ENCODE measurements at places on chromosomes 4 and X.

GRCh38 chr4:27011401-27011800 is 150.8 kb downstream of the STIM2 start:
- DNase-seq = no peak

- no peak for DNase-seq
These were observed 616.9 kb downstream of the FSTL5 start for GRCh38 chr4:161546902-161547301.

DNA sequence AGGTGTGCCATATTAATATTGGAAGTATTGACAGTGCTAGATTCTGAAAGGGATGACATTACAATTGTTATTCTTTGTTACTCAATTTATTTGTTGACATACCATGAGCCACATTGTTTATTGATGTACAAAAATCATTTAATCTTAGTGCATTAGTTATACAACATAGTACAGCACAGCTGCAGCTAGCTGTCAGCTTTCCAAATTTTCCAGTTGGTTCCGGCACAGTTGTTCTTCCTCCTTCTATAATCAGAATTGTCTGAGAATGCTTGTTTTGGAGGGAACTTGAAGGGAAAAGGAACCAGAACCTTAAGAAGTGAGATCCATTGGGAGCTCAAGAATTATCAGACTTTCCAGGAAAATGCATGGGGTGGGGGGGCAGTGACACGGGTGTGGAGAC is 281.4 kb downstream of the ZIC3 start:
- DNase-seq = no peak

GRCh38 chr4:13918110-13918509 is 290.6 kb upstream of the BOD1L1 start:
- no peak for DNase-seq

GRCh38 chr4:76606645-76607265 is 171.7 kb downstream of the SHROOM3 start:
- no peak for DNase-seq

GRCh38 chrX:153939573-153939972 is 4.7 kb upstream of the NAA10 start:
- DNase-seq = no peak

DNA sequence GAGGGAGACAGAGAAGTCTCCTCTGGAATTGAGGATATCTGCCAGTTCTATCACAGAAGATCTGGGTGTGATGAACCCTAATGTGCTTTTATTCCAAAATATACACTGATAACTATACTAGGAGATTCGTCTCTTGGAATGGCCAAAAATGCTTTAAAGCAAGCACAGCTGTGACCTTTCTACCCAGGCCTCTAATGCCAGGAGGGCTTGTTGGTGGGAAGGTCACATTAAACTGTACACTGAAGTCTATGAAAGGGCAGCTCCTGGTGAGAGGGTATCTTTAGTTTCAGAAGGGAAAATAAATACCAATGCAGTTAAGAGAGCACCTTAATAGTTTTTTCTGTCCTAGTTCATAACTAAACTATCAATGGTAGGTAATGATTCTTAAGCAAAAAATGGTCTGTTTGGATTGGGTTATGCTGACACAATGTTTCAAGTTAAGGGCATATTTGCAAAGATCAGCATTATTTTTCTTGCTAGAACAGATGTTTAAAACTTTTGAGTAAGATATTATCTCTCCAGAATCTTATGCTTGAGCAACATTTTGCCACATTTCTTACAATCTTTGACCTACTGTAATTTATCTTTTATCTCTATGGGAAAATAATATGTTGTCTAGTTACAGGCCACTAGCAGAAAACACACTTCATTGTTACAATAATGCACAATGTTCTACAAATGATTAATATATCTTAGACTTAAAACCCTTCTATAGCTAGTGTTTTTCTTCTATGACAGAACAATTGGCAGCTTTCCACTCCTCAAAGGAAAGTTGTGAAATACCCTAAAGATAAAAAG is 59.6 kb downstream of the SEC24D start:
- no peak for DNase-seq

DNA sequence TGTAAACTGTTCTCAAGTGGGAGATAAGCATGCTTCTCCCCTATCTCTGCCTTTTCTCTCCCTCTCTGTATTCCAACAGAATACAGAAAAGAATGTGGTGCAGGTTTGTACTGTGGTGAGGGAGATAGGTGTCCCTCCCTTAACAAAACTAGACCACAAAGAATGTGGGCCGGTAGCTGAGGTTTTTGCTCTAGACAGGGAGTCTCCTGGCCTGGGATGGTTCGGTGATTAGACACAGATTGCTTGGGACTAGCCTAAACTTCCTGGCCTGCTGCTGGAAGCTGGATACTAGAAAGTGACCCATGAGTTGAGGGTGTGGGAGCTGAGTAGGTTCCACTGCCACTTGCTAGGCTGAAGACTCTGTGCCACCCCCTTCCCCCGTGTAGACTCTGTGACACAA is 143.0 kb downstream of the CXXC4 start:
- no peak for DNase-seq

DNA sequence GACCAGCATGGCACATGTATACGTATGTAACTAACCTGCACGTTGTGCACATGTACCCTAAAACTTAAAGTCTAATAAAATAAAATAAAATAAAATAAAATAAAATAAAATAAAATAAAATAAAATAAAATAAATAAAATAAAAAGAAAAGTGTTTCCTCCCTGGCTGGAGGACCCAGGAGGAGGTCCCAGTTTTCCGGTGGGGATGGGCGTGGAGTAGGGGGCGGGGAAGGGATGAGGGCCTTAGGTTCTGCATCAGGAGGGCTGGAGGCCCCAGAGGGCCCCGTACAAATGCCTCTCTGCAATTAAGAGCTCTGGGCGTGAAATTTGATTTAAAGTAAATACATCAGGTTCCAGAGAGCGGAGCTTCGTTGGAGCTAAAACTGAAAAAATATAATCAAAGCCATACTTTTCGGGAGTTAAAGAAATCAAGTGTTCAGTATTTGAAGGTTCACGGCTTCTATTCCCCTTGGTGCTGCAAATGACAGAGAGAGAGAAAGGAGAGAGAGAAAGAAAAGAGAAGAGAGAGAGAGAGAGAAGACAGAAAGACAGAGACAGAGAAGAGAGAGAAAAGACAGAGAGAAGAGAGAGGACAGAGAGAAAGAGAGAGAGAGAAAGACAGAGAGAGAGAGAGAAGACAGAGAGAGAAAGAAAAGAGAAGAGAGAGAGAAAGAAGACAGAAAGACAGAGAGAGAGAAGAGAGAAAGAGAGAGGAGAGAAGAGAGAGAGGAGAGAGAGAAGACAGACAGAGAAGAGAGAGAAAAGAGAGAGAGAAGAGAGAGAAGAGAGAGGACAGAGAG is 8.7 kb upstream of the SHOX start:
- no peak for DNase-seq

DNA sequence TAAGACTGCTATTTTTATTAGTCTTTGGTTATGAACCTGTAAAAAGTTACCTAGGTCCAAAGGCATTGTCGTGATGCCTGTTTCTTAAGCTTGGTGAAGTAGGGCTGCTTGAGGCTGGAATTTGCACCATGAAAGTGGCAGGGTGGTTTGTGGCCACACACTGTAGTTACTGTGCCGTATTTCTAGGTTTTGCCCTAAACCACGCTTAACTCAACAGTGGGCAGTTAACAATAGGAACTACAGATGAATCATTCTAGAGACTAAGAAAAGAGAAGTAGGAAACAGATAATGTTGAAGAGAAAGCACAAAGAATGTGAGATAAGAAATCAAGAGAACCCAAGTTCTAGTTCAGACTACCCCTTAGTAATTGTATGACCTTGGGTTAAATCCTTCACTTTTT is 11.5 kb downstream of the ETNPPL start:
- no peak for DNase-seq
